ENCODE measurements at places on chromosomes 7 and 10. TPM values are rescaled to one million over a fixed set of nuclear protein-coding genes. Genes with fewer than 3 reads are reported as not detected.

PPIA gene
- total RNA-seq: 1,086 TPM

DENND2A gene
- total RNA-seq: under 0.01 TPM

RPA3 gene
- 11.9 TPM for total RNA-seq

NKX1-2 gene
- total RNA-seq: not detected

DOCK4 gene
- total RNA-seq: 183 TPM

DNAJB12 gene
- total RNA-seq: 18.9 TPM

TYW1B gene
- total RNA-seq: 0.97 TPM

ADAM22 gene
- total RNA-seq: 0.16 TPM

PRR15 gene
- 0.06 TPM for total RNA-seq

AZGP1 gene
- not detected for total RNA-seq

OR6V1 gene
- total RNA-seq: not detected

MYL10 gene
- not detected for total RNA-seq

EVX1 gene
- total RNA-seq: not detected

POLD2 gene
- 60.7 TPM for total RNA-seq

BMPR1A gene
- total RNA-seq: 0.16 TPM

TMEM196 gene
- total RNA-seq: not detected

OPALIN gene
- total RNA-seq: not detected

FRMPD2 gene
- 0.50 TPM for total RNA-seq

PDE6C gene
- total RNA-seq: not detected

SEMA4G gene
- 1.8 TPM for total RNA-seq

PTPRN2 gene
- 1.9 TPM for total RNA-seq

GTF2IRD2 gene
- 1.9 TPM for total RNA-seq

HOXA7 gene
- total RNA-seq: 1.5 TPM

TMEM213 gene
- total RNA-seq: not detected

PRKCQ gene
- 0.16 TPM for total RNA-seq

OR2A5 gene
- total RNA-seq: not detected

EGR2 gene
- under 0.01 TPM for total RNA-seq

ADCY1 gene
- 0.13 TPM for total RNA-seq

CCDC172 gene
- total RNA-seq: not detected

UPK3BL2 gene
- 1.1 TPM for total RNA-seq

SH3PXD2A gene
- total RNA-seq: 2.9 TPM

SUN3 gene
- total RNA-seq: not detected

PODXL gene
- 189 TPM for total RNA-seq

GPR22 gene
- total RNA-seq: not detected

SLC18A3 gene
- total RNA-seq: not detected

MRLN gene
- not detected for total RNA-seq

FKBP9 gene
- 161 TPM for total RNA-seq

INSYN2A gene
- not detected for total RNA-seq

ITPRID1 gene
- total RNA-seq: not detected

PVRIG gene
- total RNA-seq: not detected

CPEB3 gene
- total RNA-seq: 0.65 TPM

GPNMB gene
- total RNA-seq: 0.32 TPM

CLCN1 gene
- total RNA-seq: not detected

LEP gene
- not detected for total RNA-seq

HOXA6 gene
- 2.3 TPM for total RNA-seq

GJC3 gene
- total RNA-seq: 0.16 TPM

STX1A gene
- 13.2 TPM for total RNA-seq

CD36 gene
- 288 TPM for total RNA-seq

TWIST1 gene
- not detected for total RNA-seq

BTBD16 gene
- total RNA-seq: not detected

CYP2E1 gene
- total RNA-seq: 0.16 TPM

MKI67 gene
- 23.2 TPM for total RNA-seq

HPS1 gene
- total RNA-seq: 28.1 TPM

EEF1AKMT2 gene
- total RNA-seq: 22.4 TPM
